Fibroblast of the aortic adventitia (primary cell): ENCODE measurements at places on chromosomes 12 and 14. TPM values are rescaled to one million over a fixed set of nuclear protein-coding genes. Genes with fewer than 3 reads are reported as not detected.

Gene POMT2
- 15.2 and 22.9 TPM in 2 replicates for total RNA-seq

Gene DPPA3
- total RNA-seq = not detected in 2 replicates

Gene NFE2
- total RNA-seq = 1.2 TPM in 1 of 2 replicates, not detected in the other

Gene CEBPE
- total RNA-seq = not detected in 2 replicates

Gene AQP6
- total RNA-seq = 0.09 TPM in 1 of 2 replicates, not detected in the other

Gene AHNAK2
- total RNA-seq = 78.4 and 164 TPM in 2 replicates
